ENCODE measurements at places on chromosomes 4 and X. TPM values are rescaled to one million over a fixed set of nuclear protein-coding genes. Genes with fewer than 3 reads are reported as not detected.

The CITED1 gene
- 0.47 TPM for polyA plus RNA-seq

GRCh38 chr4:110550260-110550659, 72.6 kb downstream of the PITX2 start:
- no peak overlapping the region for H3K4me3 ChIP-seq
- H3K27me3 ChIP-seq: no peaks in the 10 kb centered on the region
- H3K27ac ChIP-seq: no peak overlapping the region
- no peaks in the 10 kb centered on the region for H3K4me1 ChIP-seq

- no peaks in the 10 kb centered on the region for H3K27me3 ChIP-seq
- H3K4me3 ChIP-seq: no peak overlapping the region
- peak overlapping the region; percentile 21 for H3K27ac ChIP-seq
- H3K4me1 ChIP-seq: peaks cover 9% of the 10 kb centered on the region
- no peaks in the 10 kb centered on the region for H3K36me3 ChIP-seq
Measured at GRCh38 chr4:15414551-15415091, 13.2 kb upstream of the C1QTNF7 start.

DNA sequence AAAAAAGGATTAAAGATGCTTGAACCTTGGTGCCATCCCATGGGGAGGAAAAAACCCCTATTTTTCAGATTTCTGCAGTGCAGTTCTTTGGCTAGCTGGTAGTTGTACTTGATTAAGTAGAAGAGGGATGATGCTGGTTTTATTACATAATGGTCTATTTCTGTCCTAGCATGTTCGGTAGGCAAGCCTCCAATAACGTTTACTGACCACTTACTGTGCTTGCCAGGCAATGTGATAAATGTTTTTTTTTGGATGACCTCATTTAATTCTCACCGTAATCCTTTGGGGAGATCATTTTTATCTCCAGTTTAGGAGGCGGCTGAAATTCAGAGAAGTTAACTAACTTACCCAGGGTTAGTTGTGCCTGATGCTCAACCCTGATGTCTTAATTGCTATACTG, 92.1 kb upstream of the RPA4 start:
- no peaks in the 10 kb centered on the region for H3K27me3 ChIP-seq
- H3K27ac ChIP-seq: no peak overlapping the region
- H3K4me1 ChIP-seq: no peaks in the 10 kb centered on the region
- no peaks in the 10 kb centered on the region for H3K36me3 ChIP-seq
- DNase-seq: peak; percentile 10
- no peak overlapping the region for H3K4me3 ChIP-seq

DNA sequence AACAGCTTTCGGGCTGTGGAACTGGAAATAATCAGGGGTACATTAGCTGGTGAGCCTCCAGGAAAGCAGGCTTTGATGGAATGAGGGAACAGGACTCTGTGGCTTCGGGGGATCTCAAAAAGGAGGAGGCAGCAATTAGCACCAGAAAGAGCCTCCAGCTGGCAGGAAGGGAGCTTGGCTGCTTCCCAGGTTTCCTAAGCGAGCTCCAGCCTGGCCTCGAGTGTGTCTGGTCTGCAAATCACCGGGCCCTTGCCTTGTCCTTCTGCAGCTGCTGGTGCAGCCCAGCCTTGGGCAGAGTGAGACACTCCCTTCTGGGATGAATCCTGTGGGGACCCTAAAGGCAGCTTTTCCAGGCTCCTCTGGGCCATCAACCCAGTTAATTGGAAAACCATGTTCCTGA, 10.7 kb upstream of the PDHA1 start:
- H3K27ac ChIP-seq: no peak overlapping the region
- no peaks in the 10 kb centered on the region for H3K36me3 ChIP-seq
- no peaks in the 10 kb centered on the region for H3K4me1 ChIP-seq
- H3K27me3 ChIP-seq: no peaks in the 10 kb centered on the region
- DNase-seq: peak; percentile 81

The VSIG4 gene
- polyA plus RNA-seq: 82.2 TPM
